ENCODE measurements at places on chromosomes 1 and 21. TPM values are rescaled to one million over a fixed set of nuclear protein-coding genes. Genes with fewer than 3 reads are reported as not detected.

GRCh38 chr1:119652587-119652986 is 4.5 kb upstream of the ZNF697 start:
- DNase-seq = no peak

DNA sequence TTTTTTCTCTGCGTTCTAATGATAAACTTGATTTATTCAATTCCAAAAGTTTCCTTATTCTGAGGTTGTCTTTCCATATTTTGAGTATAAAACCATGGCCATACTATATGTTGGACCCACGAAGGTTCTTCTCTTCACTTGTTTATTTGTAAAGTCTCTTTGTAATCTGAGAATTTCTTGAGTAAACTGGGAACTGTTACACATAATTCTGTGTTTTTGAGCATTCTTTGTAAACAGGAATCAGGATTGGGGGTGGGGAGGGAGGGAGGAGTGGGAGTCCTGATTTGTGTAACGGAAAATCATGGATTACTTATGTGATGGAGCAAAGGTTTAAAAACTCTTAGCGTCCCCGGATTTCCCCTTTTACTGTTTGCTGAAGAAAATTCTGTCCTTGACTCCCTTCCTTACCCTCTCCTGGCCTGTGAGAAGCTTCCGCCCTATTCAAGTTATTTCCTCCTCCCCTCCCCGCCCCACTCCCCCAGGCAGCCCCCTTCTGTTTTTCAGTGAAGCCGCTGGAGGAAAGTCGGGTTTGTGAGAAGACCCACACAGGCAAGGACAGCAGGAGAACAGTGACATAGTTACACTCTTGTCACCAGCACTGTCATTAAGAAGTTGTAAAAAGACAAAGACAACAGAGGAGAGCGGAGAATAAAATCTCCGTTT is 6.4 kb upstream of the NBPF11 start:
- DNase-seq = no peak

GRCh38 chr21:15874615-15875014 is 144.8 kb downstream of the USP25 start:
- DNase-seq = peak; percentile 55

GRCh38 chr1:234926264-234926558 is 202.4 kb downstream of the TOMM20 start:
- no peak for DNase-seq

DNA sequence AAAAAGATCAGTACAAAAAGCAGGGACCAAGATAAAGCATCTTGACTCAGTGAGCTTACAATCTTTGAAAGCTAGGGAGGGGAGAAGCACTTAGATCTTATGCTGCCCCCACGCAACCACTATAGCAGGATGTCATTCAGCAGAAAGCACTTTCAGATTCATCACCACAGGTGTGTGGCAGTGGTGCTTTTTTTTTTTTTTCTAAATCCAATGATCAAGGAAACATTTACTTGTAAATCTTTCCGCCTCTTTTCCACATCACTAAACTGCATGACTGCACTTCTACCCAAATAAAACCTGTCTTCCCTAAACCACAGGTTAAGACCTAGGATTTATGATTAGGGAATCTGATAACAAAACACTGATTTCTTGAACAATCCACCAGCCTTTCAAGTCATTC is 154.8 kb downstream of the SLC45A1 start:
- no peak for DNase-seq

- no peak for DNase-seq
Observed at GRCh38 chr1:55820501-55820900, 605.3 kb upstream of the USP24 start.

GRCh38 chr21:29257701-29258100 is 41.0 kb upstream of the BACH1 start:
- DNase-seq = no peak

AK4 gene
- 30.3 TPM for total RNA-seq
